Mucosa of descending colon (tissue), 3 donors: ENCODE measurements at places on chromosomes 2 and 18.

DNA sequence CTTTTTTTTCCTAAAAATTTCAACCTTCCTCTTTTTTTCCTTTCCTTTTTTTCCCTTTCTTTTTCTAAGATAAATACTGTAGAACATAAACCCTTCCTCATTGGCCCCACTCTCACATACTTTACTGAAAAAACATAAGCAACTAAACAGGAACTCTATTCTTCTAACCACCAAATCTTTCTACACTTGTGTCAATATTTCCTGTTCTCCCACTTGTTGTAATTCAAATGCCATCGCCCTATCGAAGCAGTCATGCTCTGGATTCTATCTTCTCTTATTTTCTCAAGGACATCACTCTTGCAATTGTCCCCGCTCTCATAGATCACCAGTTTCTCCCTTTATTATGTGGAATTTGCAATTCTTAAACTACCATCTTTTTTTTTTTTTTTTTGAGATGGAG lies 20.2 kb upstream of the SSB start:
- no peak for DNase-seq

DNA sequence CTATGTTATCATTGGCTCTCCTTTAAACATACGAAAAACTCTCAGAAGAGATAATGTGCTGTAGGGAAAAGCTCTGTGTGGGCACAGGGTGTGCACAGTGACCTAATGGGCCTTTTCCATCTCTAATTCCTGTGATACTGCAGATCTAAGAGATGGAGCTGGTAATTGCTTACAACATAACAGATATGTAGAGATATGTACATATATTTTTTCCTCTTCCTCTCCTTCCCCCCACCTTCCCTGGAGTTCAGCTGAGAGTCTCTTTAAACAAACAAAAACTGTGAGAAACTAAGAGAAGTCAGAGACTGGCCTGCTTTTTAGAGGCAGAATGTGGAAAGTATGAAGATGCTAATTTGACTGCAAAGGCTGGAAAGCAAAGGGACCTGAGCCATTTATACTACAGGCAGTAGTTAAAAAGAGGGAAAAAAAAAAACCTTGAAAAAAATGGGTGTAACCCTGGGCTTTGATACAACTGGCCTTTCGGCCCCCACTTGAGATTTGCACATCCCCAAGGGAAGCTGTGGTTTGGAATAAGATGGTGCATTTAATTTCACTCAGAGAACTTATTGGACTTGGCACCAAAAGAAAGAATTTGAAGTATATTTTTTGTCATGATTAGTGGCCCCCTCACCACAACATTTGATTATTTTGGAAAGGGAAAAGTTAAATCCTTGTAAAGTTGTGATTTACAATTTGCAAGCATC lies 502.2 kb upstream of the ZEB2 start:
- no peak for DNase-seq

GRCh38 chr2:175282886-175283285 lies 101.4 kb upstream of the ATP5MC3 start:
- no peak for DNase-seq

- DNase-seq = no peak
Measured at GRCh38 chr2:101816598-101816997, 119.1 kb downstream of the MAP4K4 start.

DNA sequence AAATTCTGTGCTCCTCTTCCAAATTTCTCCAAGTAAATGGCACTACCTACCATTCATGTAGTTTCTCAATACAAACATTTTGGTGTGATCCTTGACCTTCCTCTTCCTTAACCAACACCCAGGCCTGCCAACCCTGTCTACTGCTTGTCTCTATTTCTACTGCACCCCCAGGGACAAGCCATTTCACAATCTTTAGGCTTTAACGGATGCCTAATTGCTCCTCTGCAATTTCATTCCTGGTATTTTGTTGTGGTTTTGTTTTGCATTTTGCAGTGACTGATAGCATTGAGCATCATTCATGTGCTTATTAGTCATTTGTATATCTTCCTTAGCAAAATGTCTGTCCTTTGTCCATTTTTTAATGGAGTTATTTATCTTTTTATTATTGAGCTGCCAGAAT lies 10.0 kb downstream of the FAP start:
- DNase-seq = no peak

DNA sequence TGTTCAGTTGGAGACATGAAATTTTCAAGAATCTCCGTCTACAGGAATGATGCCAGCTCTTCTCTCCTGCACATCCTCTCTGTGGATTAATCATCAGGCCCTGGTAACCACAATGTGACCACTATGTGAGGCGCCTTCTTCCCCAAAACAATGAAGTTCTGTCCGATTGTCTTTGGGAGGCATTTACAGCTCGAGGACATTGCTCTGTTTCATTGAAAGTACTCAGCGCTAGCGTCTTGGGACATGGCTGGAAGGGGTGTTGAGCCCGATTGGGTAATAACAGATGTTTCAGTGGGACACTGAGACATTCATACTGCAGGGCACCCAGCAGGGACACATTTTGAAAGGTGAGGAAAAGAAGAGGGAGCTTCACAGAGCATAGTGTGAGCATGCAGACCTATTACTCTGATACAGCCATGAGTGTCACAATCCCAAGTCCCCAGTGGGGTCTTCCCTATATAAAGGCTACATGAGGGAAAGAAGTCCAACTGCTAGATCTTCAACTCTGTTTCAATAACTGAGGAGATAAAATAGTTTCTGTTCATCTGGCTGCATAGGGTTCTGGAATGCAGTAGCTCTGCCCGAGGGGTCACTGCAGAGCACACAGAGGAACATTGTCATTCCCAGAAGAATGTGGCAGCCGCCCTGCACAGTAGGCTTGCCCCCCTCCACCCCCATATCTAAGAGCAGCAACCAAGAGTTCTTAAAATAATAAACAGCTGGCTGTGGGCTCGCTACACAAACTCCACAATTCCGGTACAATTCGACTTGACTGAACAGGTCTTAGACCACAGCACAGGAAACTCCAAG lies 237.3 kb downstream of the OSR1 start:
- no peak for DNase-seq

- DNase-seq = no peak
Measured at GRCh38 chr2:3414133-3414860, 34.8 kb downstream of the TRAPPC12 start.

DNA sequence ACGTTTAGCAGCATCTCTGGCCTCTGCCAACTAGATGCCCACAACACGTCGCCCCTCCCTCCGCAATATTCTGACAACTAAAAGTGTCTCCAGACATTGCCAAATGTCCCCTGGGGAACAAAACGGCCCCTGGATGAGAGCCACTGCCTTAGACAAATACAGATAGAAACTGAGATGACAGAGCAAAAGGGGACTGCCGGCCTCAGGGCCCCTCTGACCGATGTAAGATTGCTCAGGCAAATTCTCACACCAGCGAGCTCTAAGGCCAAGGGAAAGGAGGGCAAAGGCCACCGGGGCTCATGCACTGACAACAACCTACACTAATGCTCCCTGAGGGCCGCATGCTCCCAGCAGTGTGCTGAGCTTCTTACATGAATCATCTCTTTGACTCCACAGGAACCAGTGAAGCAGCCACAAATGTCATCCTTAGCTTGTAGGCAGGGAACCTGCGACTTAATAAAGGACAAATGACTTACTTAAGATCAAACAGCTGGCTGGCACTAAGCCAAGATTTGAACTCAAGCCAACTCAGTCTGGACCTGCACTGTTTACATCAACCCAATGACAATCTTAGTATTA lies 228.5 kb downstream of the TTC32 start:
- DNase-seq = no peak

DNA sequence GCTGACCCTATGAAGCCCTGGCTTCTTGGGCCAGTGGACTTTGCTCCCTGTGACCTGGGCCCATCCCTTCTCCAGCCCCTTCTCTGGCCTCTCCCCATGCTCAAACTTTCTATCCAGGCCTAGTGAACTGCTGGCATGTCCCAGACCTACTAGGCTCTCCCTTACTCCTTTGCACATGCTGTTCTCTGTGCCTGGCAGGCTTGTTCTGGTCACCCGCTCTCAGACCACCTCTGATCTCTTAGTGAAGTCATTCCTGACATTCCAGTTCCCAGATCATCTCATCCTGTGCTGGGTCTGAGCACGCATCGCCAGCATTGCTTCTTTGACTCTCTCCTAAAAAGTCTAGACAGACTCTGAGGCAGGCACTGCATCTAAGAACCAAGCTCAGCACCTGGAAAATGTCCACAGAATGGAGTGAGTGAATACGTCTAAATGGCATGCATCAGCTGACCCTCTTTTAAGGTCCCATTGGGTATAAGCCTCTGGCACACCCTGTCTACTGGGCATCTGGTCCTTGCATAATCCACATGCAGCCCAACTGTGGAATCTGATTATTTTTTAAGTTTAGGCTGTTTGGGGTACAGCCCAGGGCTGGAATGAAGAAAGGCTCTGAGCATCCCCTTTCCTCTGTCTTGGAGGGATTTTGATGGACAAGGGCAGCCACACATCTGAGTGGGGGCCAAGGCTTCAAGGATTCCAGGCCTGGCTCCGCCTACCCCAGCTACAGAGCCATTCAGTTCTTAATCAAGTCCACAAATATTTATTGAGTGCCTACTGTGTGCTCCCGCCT lies 130.6 kb upstream of the HAAO start:
- no peak for DNase-seq

- DNase-seq = no peak
Measured at GRCh38 chr2:22056621-22057132, 932.9 kb downstream of the TDRD15 start.

GRCh38 chr2:192307530-192307929 lies 112.8 kb upstream of the TMEFF2 start:
- DNase-seq = no peak

GRCh38 chr2:235510318-235510717 lies 16.5 kb downstream of the AGAP1 start:
- peak; percentile 67 for DNase-seq

DNA sequence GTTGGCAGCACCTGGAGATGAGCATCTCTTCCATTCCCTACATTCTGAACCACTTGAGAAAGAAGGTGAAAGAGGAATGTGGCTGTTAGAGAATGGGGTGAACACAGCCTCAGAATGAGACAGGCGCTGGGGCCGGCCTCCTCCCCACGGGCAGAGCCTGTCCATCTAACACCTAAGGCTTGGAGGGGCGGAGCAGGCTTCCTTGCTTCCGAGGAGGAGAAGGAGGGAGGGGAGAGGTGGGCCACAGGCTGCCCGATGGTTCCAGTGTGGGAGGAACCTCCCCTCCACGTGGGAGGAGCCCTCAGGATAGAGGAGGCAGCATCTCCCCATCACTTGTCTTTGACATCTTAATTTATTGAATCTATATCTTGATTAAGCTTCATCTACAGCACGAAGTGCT lies 68.6 kb downstream of the CIB4 start:
- DNase-seq = no peak

GRCh38 chr18:35740656-35741055 lies 159.1 kb downstream of the GALNT1 start:
- DNase-seq = no peak
